ENCODE measurements at places on chromosomes 2 and 18. TPM values are rescaled to one million over a fixed set of nuclear protein-coding genes. Genes with fewer than 3 reads are reported as not detected.
A peak's percentile ranks its signal among the peaks of the same experiment; 100 is the strongest.

DNA sequence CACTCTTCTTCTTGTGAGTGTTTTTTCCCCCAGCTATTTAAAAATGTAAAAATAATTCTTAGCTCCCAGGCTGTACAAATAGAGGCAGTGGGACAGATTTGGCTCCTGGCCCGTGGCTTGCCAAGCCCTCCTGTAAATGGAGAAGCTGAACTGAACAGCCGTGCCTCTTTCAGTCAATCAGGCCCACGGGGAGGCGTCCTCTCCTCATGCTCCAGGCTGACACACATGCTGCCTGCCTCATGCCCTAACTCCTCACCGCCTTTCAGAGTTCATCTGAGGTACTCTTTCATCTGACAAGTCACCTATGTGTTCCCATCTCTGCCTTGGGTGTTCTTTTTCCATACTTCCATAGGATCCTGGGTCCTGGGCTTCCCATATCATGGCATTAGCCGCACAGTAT is 58.9 kb downstream of the BMP10 start:
- no peak for DNase-seq

DNA sequence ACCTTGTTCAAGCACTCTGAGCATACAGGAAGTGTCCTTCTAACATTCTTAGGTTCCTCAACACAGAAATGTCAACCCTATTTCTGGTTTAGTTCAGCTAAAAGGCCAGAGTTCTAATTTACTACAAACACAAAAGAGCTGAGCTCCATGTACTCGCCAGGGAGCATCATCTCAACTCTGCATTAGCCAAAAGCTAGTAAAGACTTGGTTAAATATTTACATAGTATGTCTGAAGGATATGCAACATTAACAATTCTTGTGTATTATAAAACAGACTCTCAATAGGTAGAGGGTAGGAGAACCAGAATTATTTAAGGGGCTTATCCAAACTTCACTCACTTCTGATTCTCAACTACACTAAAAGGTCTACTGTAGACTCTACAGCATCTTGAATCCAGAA is 154.6 kb downstream of the THADA start:
- no peak for DNase-seq

SCN1A gene
- not detected for total RNA-seq

DNA sequence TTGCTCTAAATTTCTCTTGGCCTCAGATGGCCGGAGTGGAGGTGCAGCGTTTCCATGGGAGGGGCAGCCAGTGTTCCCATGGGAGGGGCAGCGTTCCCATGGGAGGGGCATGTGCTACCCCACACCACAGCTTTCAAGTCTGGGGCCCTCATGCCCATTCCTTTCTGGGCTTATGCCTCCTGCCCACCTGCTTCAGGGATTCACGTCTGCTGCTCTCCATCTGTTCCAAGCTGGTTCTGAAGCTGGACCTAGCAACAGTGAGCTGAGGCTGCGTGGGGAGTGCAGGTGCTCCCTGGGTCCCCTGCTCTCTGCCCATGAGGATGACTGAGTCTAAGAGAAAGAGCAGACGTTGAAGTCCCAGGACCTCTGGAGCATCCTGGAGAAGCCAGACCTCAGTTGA is 243.1 kb upstream of the PXDN start:
- no peak for DNase-seq

DNA sequence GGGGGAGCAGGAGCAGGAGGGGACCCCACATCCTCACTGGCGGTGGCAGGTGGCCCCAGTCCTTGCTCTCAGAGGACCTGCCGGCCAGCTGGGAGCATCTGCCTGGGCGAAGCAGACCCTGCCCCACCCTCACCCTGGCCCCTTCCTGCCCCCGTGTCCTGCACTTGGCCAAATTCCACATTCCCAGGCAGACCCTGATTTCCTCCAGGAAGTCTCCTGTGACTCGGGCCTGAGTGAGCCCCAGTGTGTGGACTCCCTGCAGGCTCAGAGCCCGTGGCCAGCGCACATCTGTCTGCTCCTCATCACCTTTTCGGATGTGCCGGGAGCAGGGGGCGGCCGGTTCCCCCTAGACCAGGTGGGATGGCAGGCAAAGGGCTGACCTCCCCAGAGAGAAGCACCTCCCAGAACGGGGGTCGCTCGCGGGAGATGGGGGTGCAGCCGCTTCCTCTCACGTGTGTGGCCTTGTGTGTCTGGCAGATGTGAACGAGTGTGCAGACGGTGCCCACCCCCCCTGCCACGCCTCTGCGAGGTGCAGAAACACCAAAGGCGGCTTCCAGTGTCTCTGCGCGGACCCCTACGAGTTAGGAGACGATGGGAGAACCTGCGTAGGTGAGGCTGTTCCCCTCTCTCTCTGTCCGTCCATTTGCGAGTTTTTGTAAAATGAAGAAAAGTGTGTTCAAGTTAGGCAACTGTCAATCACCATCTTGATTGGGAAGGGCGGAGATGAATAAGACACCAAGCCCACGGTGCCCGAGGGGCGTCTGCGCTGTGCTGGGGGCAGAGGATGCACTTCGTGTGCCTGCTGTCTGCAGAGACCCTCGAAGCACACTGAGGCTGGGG is 90.4 kb downstream of the TPO start:
- no peak for DNase-seq

RAB6D gene
- not detected for total RNA-seq

DNA sequence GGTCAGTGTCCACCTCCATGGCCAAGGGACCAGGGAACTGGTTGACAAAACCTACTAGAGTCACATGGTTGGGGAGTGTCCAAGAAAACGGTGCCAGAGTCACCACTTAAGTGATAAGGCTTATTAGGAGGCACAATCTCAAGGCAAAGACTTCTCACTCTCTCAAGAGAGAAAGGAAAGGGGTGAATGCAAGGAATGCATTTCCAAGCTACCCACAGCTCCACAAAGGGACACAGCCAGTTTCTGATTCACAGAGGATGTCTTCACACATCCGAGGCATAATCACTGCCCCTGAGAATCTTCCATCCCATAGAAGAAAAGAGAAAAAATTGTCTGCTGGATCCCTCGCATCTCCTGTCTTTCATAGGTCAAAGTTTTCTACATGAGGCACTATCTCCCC is 269.3 kb downstream of the TNS1 start:
- no peak for DNase-seq

- DNase-seq: no peak
These were observed 149.3 kb downstream of the CSRNP3 start for GRCh38 chr2:165618806-165619205.

DSC1 gene
- not detected for total RNA-seq

- no peak for DNase-seq
These were observed 949 bp upstream of the MYL12B start for GRCh38 chr18:3260995-3261372.

GRCh38 chr2:21972586-21972985 is 848.8 kb downstream of the TDRD15 start:
- no peak for DNase-seq

DNA sequence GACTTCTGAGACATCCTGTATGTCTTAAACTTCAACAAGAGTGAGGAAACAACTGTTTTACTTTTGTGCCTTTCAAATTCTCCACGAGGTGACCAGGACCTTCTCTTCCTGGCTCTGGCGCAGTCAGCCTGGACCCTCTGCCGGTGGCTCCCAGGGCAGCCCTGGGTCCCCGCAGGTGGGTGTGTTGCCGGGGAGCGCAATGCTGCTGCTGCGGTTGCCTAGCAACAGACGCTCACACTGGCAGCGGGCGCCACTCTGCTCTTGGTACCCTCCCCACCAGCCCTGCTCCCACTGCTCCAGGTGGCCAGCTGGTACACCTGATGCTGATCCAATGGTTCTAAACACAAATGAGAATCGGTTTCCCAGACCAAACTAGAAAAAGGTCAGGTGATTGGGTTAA is 58.7 kb downstream of the GNAL start:
- no peak for DNase-seq

CYS1 gene
- 4.1 TPM for total RNA-seq

ARHGEF4 gene
- not detected for total RNA-seq

- DNase-seq: peak; percentile 9
These were observed 24.6 kb downstream of the GPR55 start for GRCh38 chr2:230900336-230900995.

GRCh38 chr2:160324917-160325316 is 124.8 kb upstream of the ITGB6 start:
- DNase-seq: no peak

DNA sequence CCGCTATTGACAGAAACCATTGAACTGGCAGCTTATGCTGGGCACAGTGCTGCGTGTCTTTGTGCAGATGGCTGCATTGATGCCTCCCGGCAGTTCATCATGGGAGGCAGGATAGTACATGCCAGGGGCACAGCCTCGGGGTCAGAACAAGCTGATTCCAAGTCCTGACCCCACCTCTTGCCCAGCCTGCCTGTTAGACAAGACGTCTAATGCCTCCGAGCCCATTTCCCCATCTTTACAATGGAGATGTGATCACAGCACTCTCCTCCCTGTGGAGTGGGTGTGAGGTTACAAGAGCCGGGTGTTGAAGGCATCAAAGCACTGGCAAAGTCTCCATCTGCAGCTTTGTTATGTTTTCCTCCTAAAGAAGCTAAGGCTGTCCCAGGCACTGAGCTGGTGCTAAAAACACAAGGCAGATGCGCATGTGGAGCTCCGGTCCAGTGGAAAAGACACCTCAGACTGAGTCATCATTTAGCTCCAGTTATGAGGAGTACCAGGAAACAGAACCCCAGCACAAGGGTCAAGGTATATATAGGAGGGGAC is 125.7 kb upstream of the EPAS1 start:
- DNase-seq: no peak

DNA sequence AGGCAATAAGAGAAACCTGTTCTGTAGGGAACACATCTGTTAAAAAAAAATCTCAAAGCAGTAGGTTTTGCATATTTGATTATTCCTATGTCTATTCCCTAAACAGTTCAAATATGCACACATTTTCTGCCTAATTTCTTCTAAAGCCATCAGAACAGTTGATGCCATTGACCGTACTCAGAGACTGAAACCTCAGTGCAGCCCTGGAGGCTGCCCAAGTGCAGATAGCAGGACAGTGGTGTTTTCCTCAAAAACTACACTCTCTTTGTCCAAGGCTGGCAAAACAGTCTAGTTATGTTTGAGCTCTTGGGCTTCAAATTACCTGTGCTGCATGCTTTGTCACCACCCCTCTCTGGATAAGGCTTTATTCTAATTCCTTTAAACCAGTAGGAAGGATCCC is 23.3 kb upstream of the NFE2L2 start:
- DNase-seq: no peak

ADCYAP1 gene
- total RNA-seq: not detected

DYNAP gene
- not detected for total RNA-seq

DNA sequence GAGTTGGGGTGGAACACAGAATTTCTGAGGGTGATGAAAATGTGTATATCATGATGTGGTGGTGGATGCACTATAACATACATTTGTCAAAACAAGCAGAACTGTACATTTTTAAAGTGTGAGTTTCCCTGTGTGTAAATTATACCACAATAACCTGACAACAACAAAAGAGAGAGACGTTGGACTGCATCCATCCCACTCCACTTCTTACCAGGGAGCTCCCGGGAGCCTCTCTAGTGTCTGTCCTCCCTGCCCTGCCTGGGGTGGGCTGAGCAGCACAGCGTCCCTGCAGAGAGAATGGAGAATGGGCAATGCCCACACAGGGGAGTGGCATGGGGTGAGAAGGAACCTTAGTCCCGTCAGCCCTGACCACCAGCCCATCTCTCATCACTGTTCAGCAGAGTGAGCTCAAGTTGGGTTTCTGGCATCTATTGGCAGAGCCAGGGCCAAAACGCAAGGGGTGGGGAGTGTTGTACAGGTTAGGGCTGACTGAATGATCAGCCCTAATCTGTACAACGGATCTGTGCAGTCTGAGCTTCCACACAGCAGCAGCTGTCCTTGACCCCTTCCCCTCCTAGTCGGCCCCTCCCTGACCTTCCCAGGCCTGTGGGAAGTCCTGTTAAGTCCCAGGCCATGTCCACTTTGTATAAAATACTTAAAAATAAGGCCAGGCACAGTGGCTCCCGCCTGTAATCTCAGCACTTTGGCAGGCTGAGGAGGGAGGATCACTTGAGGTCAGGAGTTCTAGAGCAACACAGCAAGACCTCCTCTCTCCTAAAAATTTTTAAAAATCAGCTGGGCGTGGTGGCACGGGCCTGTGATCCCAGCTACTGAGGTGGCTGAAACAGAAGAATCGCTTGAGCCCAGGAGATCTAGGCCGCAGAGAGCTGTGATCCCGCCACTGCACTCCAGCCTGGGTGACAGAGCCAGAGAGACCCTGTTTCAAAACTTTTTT is 3.3 kb upstream of the PROC start:
- DNase-seq: no peak

GRCh38 chr2:123720760-123721159 is 304.3 kb upstream of the CNTNAP5 start:
- no peak for DNase-seq

MYOM1 gene
- total RNA-seq: 48.4 TPM

TMEM37 gene
- total RNA-seq: 17.6 TPM

DNA sequence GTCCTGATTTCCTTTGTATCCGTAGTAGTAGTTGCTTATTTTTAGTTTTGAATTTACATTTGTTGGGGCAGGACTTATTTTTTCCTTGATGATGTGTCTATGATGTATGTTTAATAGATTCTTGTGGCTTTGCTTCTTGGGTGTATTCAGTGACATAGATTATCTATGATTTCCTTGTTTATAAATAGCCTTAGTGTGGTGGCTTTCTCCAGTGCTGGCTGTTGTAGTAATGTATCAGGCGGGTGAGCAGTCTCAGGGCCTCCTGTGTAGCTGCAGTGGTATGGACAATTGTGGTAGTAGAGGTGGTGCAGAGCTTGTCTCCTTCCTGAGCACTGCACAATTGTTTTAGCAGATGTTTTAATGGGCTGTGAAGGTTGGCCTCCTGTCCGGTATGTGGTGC is 60.5 kb downstream of the SMCHD1 start:
- DNase-seq: no peak

GRCh38 chr2:39723497-39723896 is 55.6 kb downstream of the THUMPD2 start:
- no peak for DNase-seq

- DNase-seq: no peak
These were observed 4.6 kb downstream of the INHA start for GRCh38 chr2:219576505-219577388.

- DNase-seq: no peak
These were observed 20.1 kb downstream of the CEP68 start for GRCh38 chr2:65076345-65076710.

DNA sequence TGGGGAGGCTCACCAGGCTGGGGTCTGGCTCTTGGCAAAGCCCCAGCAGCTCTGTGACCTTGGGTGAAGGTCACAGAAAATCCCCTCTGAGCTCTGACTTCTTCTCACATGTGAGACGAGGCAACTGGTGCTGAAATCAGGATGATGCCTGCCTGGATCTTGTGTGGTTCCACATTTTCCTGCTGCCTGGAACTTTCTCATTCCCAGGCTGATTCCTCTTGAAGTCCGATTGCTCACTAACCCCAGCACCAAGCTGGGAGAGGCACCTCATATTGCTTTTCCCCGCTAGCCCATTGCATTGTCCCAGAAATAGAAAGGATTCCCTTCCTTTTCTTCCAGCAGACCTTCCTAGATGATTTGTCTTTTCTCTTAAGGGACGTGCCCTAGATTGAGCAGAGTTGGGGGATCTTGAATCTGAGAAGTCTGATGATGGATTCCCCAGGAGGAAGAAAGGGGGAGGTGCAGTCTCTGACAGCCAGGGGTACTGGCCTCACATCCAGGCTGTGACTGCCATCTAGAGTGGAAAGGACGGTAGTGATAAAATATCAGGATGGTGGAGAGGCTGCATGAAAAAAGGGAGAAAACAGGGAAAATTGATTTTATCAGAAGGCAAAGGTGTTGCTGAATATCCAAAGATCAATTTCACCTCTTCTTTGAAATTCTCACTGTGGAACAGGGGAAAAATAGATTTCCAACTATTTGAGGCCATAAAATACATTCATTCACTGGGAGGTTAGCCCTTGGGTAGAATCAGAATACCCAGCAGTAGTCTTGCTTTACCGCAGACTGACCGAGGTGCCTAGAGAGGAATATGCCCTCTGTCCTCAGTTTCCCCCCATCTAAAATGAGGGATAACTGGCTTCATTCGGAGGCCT is 96.3 kb downstream of the FAM210A start:
- peak; percentile 39 for DNase-seq

All from liver (tissue), 10 donors.